NCI-H1092 (cell line): ENCODE measurements at places on chromosomes 4 and X.

- DNase-seq = no peak
Measured at GRCh38 chr4:118816538-118817177, 19.3 kb downstream of the SEC24D start.

- peak; percentile 31 for DNase-seq
Measured at GRCh38 chrX:7996414-7996813, 69.2 kb upstream of the PNPLA4 start.

- DNase-seq = no peak
Measured at GRCh38 chr4:88865466-88865865, 167.8 kb upstream of the NAP1L5 start.

- no peak for DNase-seq
Measured at GRCh38 chr4:5965225-5965624, 53.0 kb downstream of the C4orf50 start.

- no peak for DNase-seq
Measured at GRCh38 chrX:44784241-44784640, 59.6 kb upstream of the DUSP21 start.
